Smooth muscle cell of bladder (primary cell): ENCODE measurements at places on chromosomes 3 and 15. TPM values are rescaled to one million over a fixed set of nuclear protein-coding genes. Genes with fewer than 3 reads are reported as not detected.

CCR3 gene
- 0.09 TPM in 1 of 2 replicates, not detected in the other for total RNA-seq

GATM gene
- total RNA-seq: 0.14 and 0.55 TPM in 2 replicates

FSTL1 gene
- 887 and 1,090 TPM in 2 replicates for total RNA-seq

CEP97 gene
- total RNA-seq: 7.3 and 9.4 TPM in 2 replicates

C15orf62 gene
- not detected in 2 replicates for total RNA-seq

CCR8 gene
- total RNA-seq: not detected in 2 replicates

TM4SF4 gene
- not detected in 2 replicates for total RNA-seq

ZSCAN29 gene
- total RNA-seq: 20.2 and 21.1 TPM in 2 replicates

MYZAP gene
- under 0.01 and 0.18 TPM in 2 replicates for total RNA-seq

CCDC71 gene
- 15.7 and 16.2 TPM in 2 replicates for total RNA-seq

LEKR1 gene
- total RNA-seq: 0.37 and 0.43 TPM in 2 replicates

PLA2G4F gene
- not detected in 2 replicates for total RNA-seq

DNAH12 gene
- total RNA-seq: under 0.01 and 0.18 TPM in 2 replicates

QTRT2 gene
- 10.8 and 11.8 TPM in 2 replicates for total RNA-seq

C3orf22 gene
- total RNA-seq: not detected in 2 replicates

TLR9 gene
- total RNA-seq: under 0.01 TPM in 1 of 2 replicates, not detected in the other

LMLN gene
- 6.5 and 7.3 TPM in 2 replicates for total RNA-seq

GOLGA8B gene
- total RNA-seq: 9.4 and 19.8 TPM in 2 replicates

FGF7 gene
- total RNA-seq: 976 and 1,252 TPM in 2 replicates

PRR20G gene
- not detected in 2 replicates for total RNA-seq

TBC1D21 gene
- total RNA-seq: not detected in 2 replicates

XIRP1 gene
- 0.09 TPM in 1 of 2 replicates, not detected in the other for total RNA-seq

UBXN7 gene
- 16.5 and 16.8 TPM in 2 replicates for total RNA-seq

ISLR2 gene
- total RNA-seq: under 0.01 and 0.28 TPM in 2 replicates

NEIL1 gene
- total RNA-seq: 5.1 and 6.2 TPM in 2 replicates

LEO1 gene
- 25.9 and 30.1 TPM in 2 replicates for total RNA-seq

RTP4 gene
- total RNA-seq: 1.6 and 2.0 TPM in 2 replicates

OXSR1 gene
- 24.9 and 30.2 TPM in 2 replicates for total RNA-seq

PRTG gene
- total RNA-seq: 1.6 and 2.4 TPM in 2 replicates

TBC1D23 gene
- 84.6 and 85.2 TPM in 2 replicates for total RNA-seq

ZNF710 gene
- 5.7 and 6.2 TPM in 2 replicates for total RNA-seq

SLC51A gene
- not detected in 2 replicates for total RNA-seq

WDR93 gene
- under 0.01 and 0.14 TPM in 2 replicates for total RNA-seq

PLAAT1 gene
- total RNA-seq: 0.18 TPM in 1 of 2 replicates, not detected in the other

FGF12 gene
- total RNA-seq: 0.09 TPM in 1 of 2 replicates, not detected in the other

C3orf20 gene
- total RNA-seq: under 0.01 and 0.09 TPM in 2 replicates

SOX14 gene
- total RNA-seq: not detected in 2 replicates

GFM1 gene
- 27.3 and 30.0 TPM in 2 replicates for total RNA-seq

NISCH gene
- total RNA-seq: 53.8 and 76.9 TPM in 2 replicates

MUC4 gene
- under 0.01 TPM in 1 of 2 replicates, not detected in the other for total RNA-seq

TMCC1 gene
- total RNA-seq: 9.4 and 11.9 TPM in 2 replicates

MESP1 gene
- 0.09 and 0.28 TPM in 2 replicates for total RNA-seq

GNAT1 gene
- not detected in 2 replicates for total RNA-seq

HTR3E gene
- total RNA-seq: not detected in 2 replicates

PPM1L gene
- total RNA-seq: 0.83 and 1.00 TPM in 2 replicates

SLC12A8 gene
- 45.4 and 79.0 TPM in 2 replicates for total RNA-seq

TNFAIP8L3 gene
- total RNA-seq: 10.0 and 14.2 TPM in 2 replicates

ENTPD3 gene
- total RNA-seq: 0.09 and 0.14 TPM in 2 replicates

WDR53 gene
- total RNA-seq: 6.3 and 7.6 TPM in 2 replicates

C3orf18 gene
- 9.4 and 16.0 TPM in 2 replicates for total RNA-seq

WNT7A gene
- total RNA-seq: under 0.01 TPM in 1 of 2 replicates, not detected in the other

FANCD2 gene
- 2.0 and 2.6 TPM in 2 replicates for total RNA-seq

ARHGAP31 gene
- total RNA-seq: 3.8 and 4.9 TPM in 2 replicates

FILIP1L gene
- 42.3 and 74.7 TPM in 2 replicates for total RNA-seq

SPINT1 gene
- 0.18 and 0.43 TPM in 2 replicates for total RNA-seq

PRSS50 gene
- total RNA-seq: not detected in 2 replicates

TPRA1 gene
- total RNA-seq: 47.4 and 56.5 TPM in 2 replicates

LRRC31 gene
- total RNA-seq: not detected in 2 replicates

LIPC gene
- 1.3 and 2.1 TPM in 2 replicates for total RNA-seq

MRAS gene
- 37.0 and 67.5 TPM in 2 replicates for total RNA-seq
